ENCODE measurements at places on chromosomes 5 and 9.

DNA sequence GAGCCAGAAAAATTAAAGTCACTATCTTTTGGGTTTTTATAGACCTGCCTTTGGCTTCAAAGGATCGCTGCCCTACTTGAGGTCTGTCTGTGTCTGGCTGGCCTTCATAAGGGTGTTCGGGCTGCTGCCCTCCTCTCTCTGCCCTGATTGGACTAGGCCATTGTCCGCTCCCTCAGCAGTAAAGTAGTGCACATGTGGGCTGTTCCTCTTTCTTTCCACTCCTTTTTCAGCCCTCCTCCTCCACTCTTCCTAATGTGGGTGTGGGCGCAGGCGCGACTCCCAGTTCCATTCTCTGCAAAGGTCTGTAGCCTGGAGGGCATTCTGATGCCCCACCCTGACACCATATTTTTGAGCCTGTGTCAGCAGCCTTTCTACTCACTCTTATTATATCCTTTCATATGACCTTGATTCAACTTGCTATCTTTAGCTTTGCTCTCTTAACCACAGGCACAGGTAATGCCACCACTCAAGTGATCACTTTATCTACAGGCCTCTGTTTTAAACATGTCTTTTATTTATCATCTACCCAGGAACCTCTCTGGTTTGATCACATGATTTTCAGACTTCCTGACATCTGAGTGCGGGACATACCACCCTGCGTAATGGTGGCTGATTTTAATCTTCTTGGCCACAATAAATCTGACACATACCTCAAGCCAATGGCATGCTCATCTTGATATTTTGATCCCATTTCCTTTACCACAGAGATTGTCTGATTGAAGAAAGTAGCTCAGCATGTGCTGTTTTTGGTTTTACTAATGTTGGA is 144.5 kb downstream of the AOPEP start:
- no peak for DNase-seq

DNA sequence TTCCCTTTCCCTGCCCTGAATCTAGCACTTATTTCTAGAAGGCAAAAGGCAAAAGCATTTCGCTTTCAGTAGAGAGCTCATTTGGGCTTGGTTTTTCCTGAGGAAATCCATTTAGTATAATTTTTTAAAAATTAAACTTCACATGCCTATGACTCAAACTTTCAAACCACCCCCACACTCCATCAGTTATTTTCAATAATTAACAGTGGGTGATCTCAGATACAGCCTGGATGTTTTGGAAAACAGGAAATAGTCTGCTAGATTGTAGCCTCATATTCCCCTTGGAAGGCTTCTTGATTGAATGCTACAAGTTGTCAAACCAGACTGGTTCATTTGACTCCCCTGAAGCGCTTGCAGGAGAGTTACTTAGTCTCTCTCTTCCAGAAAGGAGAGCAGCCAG is 40.6 kb downstream of the SEMA5A start:
- DNase-seq = no peak

DNA sequence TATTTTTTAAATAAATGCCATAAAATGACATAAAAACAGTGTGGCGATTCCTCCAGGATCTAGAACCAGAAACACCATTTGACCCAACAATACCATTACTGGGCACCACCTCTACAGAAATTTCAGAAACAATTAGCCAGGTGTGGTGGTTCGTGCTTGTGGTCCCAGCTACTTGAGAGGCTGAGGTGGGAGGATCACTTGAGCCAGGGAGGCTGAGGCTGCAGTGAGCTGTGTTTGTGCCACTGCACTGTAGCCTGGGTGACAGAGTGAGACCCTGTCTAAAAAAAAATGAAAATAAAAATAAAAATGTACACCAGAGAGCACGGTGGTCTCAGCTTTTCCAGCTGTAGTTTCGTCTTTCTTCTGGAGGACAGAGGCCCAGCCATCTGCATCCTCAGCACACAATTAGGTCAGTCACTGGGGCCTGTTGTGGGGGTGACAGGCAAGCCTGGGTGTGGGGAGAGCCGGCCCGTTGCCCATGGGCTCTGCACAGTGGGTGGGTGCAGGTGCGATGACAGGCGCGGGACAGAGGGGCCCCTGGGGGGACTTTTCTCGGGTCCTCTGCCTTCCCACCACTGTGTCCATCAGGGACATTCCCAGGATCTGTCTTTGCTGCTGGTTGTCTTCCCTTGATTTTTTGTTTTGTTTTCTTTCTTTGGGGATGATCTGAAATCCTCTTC is 9.8 kb downstream of the COL5A1 start:
- no peak for DNase-seq

GRCh38 chr9:136160995-136161610 is 42.4 kb upstream of the TMEM250 start:
- DNase-seq = no peak
